Activated B cell treated with CpG ODN at 0.5 μM for 24 hours (primary cell): ENCODE measurements at places on chromosomes 1 and 21.

- DNase-seq, result no peak
Observed at GRCh38 chr1:223331301-223331700, 32.7 kb downstream of the SUSD4 start.

DNA sequence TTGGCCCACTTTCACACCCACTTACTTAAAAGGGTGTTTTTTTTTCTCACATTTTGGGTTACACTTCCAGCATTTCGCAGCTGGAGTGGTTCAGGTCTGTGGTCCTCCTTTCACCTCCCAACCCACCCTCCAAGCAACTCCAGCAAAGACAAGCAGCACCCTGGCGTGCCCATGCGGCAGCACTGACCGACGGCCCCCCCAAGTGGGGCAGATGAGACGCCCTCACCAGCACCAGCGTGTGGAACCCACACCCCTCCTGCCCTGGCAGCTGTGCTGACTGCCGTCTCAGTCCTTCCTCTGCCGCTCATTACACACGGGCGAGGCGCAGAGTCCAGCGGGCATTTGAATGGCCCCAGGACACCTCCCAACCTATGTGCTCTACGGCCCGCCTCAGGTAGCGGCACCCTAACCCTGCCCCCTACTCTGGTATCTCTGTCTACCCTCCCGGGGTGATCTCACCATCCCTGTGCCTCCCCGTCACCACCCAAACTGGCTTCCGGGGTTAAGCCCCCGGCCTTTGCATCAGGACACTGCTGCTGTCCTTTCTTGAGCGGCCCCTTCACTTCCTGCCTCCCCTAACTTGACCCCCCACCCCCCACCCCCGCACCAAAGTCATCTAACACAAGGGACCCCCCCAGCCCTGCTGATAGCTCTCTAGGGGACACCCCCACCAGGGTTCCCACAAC lies 10.9 kb downstream of the LSS start:
- no peak for DNase-seq

- DNase-seq, result no peak
Observed at GRCh38 chr21:29382030-29382654, 83.4 kb downstream of the BACH1 start.

GRCh38 chr1:116577759-116578314 lies 7.0 kb upstream of the CD58 start:
- no peak for DNase-seq

DNA sequence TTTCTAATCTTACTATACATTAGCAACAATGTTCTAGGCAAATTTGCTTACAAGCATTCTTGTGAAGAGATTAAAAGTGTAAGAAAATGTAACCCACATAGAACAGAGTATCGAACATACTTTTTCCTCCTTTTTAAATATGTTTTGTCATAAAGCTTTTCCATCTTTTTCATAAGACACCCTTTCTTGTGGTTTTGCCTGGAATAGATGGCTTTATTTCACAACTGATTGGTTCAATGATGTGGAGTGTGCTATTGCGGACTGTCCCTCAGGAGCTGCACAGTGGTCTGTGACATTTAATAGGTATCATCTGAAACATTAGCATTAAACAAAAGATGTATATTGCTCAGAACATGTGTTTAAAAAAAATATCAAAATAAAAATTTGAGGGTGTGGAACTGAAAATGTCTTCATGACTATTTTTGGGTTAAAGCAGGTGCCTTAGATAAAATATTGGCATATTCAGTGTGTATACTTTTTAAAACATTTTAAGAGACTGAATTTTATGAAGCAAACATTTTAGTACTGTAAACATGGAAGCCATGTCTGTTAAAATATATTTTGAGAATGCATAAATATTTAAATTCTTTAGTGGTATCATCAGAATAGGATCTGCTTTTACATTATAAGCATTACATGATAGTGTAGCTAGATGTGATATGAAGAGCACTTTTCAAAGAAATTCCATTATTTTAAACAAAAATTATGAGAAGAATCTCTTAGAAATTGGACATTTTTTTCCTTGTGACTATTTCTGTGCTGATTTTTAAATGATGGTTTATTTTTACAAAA lies 48.3 kb upstream of the C1orf146 start:
- no peak for DNase-seq

GRCh38 chr1:40825996-40826395 lies 36.2 kb downstream of the CITED4 start:
- DNase-seq, result no peak

DNA sequence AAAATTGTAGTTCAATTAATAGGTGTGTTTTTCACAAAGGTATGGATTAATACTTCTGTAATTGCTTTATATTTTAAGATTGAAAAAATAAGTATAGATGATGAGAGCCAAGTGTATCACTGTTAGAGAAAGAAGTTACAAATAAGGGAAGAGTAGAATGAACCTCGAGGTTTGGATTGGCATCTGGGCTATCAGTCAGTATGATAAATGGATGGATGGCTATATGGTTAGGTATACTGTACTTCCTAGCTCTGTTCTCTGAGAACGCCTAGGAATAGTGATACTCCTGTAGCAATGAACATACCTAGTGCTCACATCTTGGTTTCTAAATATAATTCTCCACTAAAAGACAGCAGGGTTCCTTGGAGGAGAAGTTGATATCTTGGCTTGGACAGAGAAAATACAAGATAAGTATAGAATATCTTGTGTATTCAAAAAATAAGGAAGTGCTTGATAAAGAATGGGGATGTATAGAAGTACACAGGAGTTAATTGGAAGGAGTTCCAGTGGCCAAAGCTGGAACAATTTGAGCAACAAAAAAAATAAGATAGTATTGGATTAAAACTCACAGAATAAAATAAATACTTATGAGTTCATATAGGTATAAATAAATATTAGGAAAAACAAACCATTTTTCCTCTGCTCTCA lies 12.4 kb downstream of the IPO9 start:
- DNase-seq, result no peak
